ENCODE measurements at places on chromosomes 6 and 20.

- no peak for DNase-seq
Measured at GRCh38 chr6:288866-289265, 3.4 kb upstream of the DUSP22 start.

DNA sequence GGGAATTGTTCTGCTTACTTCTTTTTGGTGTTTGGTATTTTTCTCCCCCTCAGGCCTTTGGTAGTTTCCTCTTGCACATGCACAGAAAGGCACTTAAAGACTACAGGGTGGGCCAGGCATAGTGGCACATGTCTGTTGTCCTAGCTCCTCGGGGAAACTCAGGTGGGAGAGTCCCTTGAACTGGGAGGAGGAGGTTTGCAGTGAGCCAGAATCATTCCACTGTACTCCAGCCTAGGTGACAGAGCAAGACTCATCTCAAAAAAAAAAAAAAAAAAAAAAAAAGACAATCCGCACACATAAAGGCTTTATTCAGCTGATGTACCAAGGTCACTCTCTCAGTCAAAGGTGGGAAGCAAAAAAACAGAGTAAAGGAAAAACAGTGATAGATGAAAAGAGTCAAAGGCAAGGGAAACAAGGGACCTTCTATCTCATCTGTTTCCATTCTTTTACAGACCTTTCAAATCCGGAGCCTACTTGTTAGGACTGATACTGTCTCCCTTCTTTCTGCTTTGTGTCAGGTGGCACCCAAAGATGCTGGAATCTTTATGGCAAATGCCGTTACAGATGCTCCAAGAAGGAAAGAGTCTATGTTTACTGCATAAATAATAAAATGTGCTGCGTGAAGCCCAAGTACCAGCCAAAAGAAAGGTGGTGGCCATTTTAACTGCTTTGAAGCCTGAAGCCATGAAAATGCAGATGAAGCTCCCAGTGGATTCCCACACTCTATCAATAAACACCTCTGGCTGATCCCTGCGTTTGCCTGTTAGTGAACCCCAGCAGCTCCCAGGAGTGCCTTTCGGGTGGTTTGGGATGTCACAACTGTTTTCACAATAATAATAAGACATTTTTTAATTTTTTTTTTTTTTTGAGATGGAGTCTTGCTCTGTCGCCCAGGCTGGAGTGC, 9.3 kb downstream of the DEFB123 start:
- no peak for DNase-seq

DNA sequence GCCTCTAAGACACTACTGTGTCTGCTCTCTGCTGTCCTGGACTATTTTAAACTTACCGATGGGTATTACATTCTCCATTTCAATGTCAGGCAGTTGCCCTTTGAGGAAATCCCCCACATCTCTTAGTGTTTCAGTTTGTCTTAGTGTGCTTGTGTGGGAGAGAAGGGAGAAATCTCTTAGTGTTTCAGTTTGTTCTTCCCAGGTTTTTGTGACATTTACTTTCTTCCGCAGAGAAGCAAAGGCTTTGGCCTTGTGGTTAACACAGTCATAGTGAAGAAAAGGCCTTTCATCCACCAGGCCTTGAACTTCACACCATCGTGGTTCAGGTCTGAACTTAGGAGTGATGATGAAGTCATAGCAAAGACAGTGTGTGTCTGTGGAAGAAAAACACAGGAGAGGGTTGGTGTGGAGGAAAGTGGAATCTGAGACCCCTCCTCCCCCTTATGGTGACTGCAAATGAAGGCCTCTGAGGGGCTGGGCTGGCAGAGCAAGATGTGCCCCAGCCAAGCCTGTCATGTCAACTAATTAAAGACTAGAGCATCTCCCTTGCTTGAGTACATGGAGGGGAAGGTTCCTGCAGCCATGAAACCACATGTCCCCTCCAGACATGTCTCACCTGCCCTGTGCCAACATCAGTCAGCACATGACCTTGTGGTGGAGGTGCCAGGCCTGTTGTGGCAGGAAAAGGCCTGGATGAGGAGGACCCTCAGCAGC, 23.9 kb downstream of the RAET1L start:
- DNase-seq, result no peak

GRCh38 chr20:58938078-58938477, 43.0 kb upstream of the NELFCD start:
- no peak for DNase-seq

DNA sequence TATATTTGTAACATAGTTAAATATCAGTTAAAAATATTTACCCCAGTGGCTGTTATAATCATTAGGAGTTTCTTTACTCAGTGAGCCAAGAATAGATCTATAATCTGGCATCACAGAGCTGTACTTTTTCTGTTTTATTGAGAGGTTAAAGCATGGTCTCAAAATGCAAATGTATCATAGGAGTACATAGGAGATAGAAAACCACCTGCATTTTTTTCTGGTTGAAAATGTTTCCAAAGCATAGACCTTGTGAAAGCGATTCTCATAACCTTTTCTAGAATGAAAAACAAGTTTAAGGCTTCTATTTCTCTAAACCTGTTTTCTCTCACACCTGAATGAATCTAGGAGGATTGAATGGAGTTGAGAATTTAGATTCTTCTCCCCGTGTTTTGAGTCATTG, 14.4 kb downstream of the KCNQ5 start:
- DNase-seq, result no peak

- no peak for DNase-seq
Measured at GRCh38 chr6:145808239-145808638, 6.4 kb downstream of the FBXO30 start.

DNA sequence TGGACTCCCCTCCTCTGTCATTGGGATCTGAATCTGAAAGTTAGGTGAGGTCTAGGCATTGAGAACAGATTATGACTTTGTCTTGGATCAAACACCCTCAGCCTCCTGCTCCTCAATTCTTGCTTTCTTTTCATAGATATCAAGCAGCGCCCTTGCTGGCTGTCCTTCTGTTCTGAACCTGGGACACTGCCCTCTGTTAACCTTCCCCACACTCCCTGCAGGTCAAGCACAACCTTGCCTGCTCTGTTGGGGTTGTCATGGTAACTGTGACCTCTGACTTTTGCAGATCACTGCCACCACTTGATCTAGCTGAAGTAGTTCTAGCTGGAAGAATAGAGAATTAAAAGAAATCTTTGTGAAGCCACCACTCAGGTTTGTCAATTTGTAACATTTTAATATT, 16.4 kb upstream of the MICA start:
- DNase-seq, result no peak

- no peak for DNase-seq
Measured at GRCh38 chr20:12504779-12505178, 504.0 kb upstream of the SPTLC3 start.

DNA sequence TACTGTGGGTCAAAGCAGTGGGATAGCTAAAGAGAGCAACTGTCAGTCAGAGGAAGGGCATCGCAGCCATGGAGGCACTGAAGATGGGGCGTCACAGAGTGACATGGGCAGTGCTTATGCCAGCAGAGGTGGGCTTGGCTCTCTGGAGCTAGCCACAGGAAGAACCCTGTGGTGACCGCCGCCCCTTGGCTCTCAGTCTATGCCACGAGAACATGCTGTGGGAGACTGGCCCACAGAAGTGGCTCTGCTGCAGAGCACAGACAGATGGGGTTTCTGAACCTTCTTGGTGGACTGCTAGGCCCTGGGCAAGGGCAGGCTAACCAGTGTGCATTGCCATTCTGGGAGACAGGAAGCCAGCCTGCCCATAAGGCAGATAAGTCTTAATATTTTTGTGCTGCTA, 290.0 kb upstream of the SUPT3H start:
- DNase-seq, result no peak
